ENCODE measurements at places on chromosomes 12 and 14.

DNA sequence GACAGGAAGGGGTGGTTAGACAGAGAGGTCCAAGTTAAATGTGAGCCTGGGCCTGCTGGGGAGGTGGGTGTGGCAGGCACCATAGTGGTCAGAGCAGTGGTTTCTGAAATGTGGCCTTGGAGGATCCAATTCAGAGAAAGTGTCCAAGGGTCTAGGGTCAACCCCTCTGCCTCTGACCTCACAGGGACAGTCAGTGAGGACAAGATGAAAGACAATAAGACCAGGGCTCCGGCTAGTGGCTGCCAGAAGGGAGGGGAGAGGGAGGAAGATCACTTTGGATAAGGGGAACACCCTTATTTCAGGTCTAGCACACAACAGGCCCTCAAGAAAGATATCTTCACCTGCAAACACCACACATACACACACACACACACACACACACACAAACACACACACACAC lies 335.1 kb downstream of the MED13L start:
- DNase-seq = no peak

GRCh38 chr14:101810897-101811621 lies 49.5 kb downstream of the PPP2R5C start:
- no peak for DNase-seq

DNA sequence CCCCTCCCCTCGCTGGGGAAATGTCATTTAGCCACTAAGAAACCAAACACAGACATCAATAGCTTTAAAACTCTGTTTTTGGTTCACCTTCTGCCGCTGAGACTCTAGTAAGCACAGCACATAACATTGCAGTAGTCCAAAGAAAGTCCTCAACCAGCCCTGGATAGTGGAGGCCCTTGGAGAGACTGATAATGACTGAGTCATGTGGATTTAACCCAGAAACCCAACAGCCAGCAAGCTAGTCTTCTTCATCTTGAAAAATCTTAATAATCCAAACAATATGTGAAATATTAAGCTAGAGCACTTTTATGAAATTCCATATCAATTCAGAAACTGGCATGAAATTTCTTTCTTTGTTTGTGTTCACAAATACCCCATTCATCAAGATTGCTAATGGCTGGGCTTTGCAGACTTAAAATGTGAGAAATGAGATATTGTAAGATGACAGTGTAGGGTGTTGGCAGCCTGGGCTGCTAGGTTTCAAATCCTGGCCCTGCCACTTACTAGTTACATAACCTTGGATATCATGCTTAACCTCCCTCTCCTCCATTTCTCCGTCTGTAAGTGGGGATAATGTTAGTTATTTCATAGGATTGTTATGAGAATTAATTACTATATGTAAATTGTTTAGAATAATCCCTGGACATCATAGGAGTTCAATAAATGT lies 40.1 kb downstream of the RERG start:
- DNase-seq = no peak

GRCh38 chr12:5656836-5657235 lies 224.9 kb downstream of the NTF3 start:
- no peak for DNase-seq
